ENCODE measurements at places on chromosomes 5 and 9. TPM values are rescaled to one million over a fixed set of nuclear protein-coding genes. Genes with fewer than 3 reads are reported as not detected.

GRAMD2B gene
- 14.8 TPM for total RNA-seq

FBXO38 gene
- total RNA-seq: 49.9 TPM

OGN gene
- 10.1 TPM for total RNA-seq

BTNL3 gene
- not detected for total RNA-seq

PRUNE2 gene
- 3.4 TPM for total RNA-seq

PFN3 gene
- total RNA-seq: not detected

ARSI gene
- total RNA-seq: 0.76 TPM

IL5 gene
- total RNA-seq: not detected

HMGXB3 gene
- total RNA-seq: 14.0 TPM

AUH gene
- 14.2 TPM for total RNA-seq

C8G gene
- total RNA-seq: 2.2 TPM
